ENCODE measurements at places on chromosomes 2 and 18.

DNA sequence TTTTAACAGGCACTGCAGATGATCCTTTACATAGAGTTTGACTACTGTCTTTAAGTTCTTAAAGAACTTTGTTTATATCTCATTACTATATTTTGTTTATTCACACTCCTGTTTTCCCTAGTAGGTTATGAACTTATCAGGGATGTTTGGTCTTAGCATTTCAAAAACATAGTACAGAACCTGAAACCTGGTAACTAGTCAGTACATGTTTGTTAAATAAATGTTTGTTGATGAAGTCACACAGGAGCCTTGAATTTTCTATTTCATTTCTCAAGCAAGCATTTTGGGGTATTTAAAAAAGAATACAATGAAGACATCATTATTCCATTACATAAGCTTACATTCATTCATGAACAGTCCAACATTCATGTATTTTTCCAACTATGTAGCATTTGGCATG lies 280.3 kb upstream of the ZSWIM2 start:
- DNase-seq: no peak

GRCh38 chr2:235665661-235666212 lies 171.9 kb downstream of the AGAP1 start:
- no peak for DNase-seq

DNA sequence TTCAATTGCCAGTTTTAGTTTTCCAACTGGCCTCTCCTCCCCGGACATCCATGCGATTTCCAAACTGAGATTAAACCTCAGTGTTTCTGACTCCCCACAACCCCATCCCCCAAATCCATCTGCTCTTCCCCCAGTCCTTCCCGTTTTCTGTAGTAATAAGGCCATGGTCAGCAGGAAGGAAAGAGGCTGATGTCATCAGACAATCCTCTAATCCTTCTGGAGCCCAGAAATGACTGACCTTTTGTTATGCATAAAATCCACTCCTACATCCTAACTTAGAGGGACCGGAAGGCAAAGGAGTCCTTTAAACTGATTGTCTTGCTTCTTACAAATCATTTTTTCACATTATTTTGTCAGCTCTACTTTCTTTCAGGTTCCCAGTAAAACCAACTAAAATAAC lies 155.8 kb downstream of the INO80D start:
- DNase-seq: no peak

- no peak for DNase-seq
These were observed 78.7 kb downstream of the LONRF2 start for GRCh38 chr2:100243631-100244030.

GRCh38 chr2:146584316-146584715 lies 1260.5 kb upstream of the ACVR2A start:
- DNase-seq: no peak

GRCh38 chr18:75959150-75959549 lies 531.6 kb upstream of the SMIM21 start:
- no peak for DNase-seq

DNA sequence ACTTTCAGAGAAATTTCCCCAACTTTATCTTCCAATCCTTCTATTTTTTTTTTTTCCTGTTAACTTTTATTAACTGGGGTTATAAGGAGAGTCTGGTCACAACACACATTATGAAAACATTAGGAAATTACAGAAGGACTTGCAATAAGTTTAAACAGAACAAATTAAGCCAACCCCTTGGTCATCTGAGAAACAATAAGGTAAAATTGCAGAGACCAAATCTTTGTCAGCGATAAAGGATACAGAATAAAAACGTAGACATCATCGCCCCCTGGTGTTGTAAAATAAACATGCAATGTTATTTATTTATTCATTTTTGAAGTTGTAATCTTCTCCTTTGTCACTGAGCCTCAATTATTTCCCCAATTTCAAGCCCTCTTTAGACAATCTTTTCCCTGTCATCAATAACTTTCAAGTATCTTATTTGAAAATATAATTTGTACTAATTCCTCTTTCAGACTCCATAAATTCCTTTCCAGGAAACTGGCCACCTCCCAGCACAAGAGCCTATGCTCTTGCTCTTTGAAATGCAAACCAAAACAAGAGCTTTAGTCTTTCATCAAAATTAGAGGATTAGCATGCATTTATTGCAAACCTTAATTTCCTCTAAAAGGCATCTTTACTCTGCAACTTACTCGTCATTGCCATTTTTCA lies 19.5 kb downstream of the G6PC2 start:
- no peak for DNase-seq

DNA sequence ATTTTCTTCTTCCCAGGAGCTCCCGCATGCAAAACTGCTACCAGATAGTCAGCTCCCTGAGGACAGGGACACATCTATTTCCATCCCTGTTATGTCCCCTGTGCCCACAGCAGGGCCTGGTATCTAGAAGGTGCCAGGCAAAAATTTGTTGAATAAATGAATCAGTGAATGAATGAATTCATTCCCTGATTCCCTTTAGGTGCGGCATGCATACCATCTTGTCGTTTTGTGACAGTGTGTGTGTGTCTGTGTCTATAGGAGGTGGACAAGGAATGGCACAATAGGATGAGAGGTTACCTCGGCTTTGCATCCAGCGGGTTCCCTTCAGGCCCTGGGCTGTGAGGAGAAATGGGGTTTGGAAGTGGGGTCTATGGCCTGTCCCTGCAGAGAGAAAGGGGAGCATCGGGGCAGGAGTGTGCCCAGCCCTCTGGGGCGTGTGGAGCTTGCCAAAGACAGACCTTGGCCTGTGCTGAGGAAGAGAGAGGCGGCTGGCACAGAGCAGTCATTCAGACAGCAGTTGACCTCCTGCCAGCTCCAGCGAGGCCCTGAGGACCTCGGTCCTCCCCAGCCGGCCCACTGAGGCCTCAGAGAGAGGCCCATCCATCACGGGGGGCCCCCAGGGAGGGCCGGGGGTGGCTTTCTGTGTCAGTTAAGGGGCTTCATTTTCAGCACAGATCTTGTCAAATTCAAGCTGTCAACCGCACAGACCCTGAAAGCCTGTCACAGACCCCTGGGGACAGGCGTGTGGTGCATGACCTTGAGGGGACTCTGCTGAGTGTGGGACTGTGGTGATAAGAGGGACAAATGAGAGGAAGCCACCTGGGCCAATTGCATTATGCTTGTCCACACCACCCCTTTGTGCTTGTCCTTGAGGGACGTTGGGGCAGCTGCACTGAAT lies 125.9 kb upstream of the CXCR4 start:
- no peak for DNase-seq

DNA sequence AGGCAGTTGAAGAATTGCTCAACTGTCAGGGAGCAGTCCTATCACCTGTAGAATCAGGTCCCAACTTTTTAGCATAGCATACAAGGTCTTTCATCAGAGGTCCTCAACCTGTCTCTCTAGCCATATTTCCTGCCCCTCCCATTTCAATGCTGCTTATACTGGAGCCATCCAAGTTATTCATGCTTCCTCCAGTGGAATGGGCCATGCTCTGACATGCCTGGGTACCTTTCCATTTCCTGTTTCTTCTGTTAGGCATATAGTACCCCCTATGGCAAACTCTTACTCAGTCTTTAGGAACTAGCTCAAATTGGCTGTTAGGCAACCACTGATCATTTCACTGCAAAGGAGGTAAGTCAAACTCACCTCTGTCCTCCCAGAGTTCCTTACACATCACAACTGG lies 51.0 kb upstream of the ABCA12 start:
- DNase-seq: no peak

- no peak for DNase-seq
These were observed 39.9 kb upstream of the ELOA2 start for GRCh38 chr18:47075098-47075883.

DNA sequence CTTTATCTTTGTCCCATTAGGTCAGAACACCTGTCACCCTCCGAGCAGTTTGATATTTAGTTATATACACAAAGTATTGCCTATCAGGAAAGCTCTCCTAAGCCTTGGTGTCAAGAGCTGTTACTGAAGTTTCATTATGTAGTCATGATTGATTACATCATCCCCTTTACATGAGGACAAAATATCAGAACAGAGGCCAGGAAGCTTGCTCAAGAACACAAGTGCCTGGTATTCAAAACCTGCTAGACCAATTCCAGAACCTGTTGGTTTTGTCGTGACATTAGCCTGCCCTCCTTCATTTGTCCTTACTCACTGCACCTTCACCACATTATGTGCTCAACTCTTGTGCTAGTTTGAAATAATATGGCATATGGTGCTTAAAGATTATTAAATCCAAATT lies 377.1 kb downstream of the CDH19 start:
- no peak for DNase-seq

- no peak for DNase-seq
These were observed 36.6 kb downstream of the POMC start for GRCh38 chr2:25131567-25132298.

GRCh38 chr2:239512054-239512453 lies 111.2 kb upstream of the HDAC4 start:
- no peak for DNase-seq

DNA sequence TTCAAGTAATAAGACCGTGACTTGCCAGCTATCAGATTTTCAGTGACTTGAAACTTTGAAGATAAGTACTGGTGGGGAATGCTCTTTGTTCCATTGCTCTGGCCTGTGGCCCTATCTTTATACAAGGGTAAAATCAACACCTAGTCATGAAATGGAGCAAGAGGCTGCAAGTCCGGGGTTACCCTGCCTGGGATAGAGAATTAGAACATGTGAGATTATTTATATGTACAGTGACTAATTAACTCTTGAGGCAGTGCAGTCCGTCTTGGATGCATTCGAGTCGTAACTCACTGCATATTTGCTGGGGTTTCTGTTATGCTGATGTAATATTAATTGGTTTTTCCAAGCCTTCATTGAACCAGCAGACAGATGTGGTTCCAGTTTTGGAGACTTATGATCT lies 105.8 kb upstream of the LYPD6 start:
- DNase-seq: no peak

GRCh38 chr18:4581966-4582365 lies 126.9 kb upstream of the DLGAP1 start:
- DNase-seq: no peak

GRCh38 chr2:168457190-168457895 lies 1.3 kb downstream of the CERS6 start:
- DNase-seq: no peak

DNA sequence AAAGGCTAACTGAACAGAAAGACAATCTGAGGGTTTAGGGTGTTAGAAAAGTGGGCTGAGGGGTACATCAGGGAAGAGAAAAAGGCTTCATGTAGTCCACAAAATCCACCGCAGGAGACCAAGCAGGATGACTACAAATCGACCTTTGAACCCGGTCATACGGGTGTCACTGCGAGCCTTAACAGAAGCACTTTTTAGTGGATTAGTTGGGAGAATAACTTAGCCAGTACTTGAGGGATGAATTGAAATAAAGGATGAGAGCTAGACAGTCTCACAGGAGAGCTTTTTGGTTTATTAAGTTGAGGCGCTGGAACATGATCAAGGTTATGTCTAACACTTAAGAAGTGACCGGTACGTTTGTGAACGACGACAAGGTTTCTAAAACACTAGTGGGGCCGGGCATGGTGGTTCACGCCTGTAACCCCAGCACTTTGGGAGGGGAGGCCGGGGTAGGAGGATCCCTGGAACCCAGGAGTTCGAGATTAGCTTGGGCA lies 217.7 kb downstream of the MCFD2 start:
- DNase-seq: no peak
